Right renal cortex interstitium (tissue), 3 donors: ENCODE measurements at places on chromosomes 5 and 9. TPM values are rescaled to one million over a fixed set of nuclear protein-coding genes. Genes with fewer than 3 reads are reported as not detected.

LYSMD3 gene
- 31.4 TPM for polyA plus RNA-seq

SPATA31D4 gene
- not detected for polyA plus RNA-seq

SPINK6 gene
- polyA plus RNA-seq: not detected

SLC6A19 gene
- polyA plus RNA-seq: 77.6 TPM
